Activated CD4-positive, CD25-positive, alpha-beta regulatory T cell treated with anti-CD3 and anti-CD28 coated beads, Interleukin-2, amount 50 U/mL, for 16 hours (primary cell): ENCODE measurements at places on chromosomes 1 and 21.

DNA sequence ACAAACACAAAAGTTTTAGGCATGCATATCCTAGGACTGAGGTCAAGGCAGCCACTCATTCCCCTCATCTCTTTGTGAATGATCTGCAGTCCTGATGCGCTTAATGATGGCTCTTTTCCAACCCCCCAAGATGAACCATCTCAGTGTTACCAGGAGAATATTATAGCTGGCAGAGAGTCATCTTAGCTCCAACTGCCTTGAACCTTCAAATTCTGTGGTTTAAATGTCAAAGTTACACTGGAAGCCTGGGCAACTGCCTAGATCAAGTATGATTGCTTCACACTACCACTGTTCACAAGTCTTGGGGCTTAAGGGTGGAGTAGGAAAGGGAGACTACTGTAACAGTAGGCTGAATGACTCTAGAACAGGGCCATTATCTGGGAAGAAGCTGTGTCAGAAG, 8.0 kb upstream of the MYBPHL start:
- DNase-seq, result no peak

- DNase-seq, result no peak
Observed at GRCh38 chr1:60875138-60875537, 207.2 kb upstream of the NFIA start.

GRCh38 chr1:108357802-108358201, 92.3 kb upstream of the NBPF6 start:
- no peak for DNase-seq

DNA sequence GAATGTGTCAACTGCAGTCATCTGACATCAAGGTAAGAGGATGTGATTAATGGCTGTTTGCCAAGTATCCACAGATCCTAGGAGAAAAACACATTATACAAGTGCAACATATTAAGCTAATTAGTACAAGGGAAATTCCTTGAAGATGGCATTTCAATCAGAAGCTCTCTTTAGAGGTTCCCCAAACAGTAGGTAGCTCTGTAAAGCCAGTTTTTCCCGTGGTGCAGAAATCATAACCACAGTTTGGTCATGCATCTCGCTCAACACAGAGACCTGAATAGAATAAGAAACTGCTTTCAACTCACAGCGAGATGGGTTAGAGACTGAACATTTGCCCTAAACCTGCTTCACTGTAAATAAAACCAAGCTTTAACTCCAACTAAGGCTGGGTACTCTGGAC, 230.5 kb upstream of the CAMK1G start:
- DNase-seq, result no peak

DNA sequence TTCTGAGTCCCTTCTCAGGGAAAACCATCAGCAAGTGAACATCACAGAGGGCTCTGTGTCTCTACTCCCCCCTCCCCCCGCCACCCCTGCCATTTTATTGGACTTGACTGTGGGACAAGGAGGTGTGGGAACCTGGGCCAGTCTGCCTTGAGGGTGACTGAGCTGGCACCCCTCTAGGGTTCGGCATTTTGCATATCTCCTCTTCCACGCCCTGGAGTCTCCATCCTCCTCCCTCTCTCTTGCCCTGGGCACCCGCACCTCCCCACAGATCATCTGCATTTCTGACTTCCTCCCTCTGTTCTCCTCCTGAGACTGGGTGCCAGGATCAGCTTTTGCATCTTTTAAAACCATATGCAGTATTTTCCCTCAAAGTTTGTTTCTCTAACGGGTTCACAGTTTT, 107.1 kb upstream of the ERRFI1 start:
- no peak for DNase-seq

- no peak for DNase-seq
Observed at GRCh38 chr1:227140376-227140775, 177.9 kb downstream of the CDC42BPA start.

GRCh38 chr1:242219298-242219901, 220.5 kb upstream of the MAP1LC3C start:
- DNase-seq, result no peak

GRCh38 chr1:151309811-151310323, 17.3 kb downstream of the PI4KB start:
- DNase-seq, result no peak

DNA sequence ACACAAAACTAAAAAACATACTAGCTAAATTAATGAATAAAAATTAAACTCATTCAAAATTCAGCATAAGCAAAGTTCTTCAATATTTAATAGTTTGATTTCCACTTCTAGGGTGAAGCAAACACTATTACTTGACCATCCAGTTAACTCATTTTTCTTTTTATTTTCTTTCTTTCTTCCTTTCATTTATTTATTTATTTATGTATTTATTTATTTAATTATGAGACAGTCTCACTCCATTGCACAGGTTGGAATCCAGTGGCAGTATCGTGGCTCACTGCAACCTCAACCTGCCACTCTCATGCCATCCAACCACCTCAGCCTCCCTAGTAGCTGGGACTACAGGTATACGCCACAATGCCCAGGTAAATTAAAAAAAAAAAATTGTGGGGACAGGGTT, 2069.5 kb downstream of the NCAM2 start:
- no peak for DNase-seq

DNA sequence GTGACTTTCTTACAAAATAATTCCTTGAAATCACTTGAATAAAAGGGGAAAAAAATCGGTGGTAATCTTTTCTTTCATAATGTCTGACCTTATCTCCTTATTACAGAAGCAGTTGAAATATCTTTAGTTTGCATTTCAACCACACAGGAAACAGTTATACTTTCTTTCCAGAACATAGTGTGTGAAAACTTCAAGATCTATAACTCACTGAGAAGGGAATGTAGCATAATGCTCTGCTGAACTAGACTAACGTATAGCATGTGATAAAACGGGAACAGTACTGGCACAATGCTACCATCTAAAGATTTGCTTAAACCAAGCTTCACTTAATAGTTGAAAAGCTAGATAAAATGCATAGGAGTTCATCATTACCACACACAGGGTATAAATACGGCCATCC, 45.0 kb downstream of the VAV3 start:
- no peak for DNase-seq

- DNase-seq, result no peak
Observed at GRCh38 chr21:46605767-46606426, 1.0 kb upstream of the S100B start.

- no peak for DNase-seq
Observed at GRCh38 chr1:36802018-36802417, 232.3 kb downstream of the GRIK3 start.

DNA sequence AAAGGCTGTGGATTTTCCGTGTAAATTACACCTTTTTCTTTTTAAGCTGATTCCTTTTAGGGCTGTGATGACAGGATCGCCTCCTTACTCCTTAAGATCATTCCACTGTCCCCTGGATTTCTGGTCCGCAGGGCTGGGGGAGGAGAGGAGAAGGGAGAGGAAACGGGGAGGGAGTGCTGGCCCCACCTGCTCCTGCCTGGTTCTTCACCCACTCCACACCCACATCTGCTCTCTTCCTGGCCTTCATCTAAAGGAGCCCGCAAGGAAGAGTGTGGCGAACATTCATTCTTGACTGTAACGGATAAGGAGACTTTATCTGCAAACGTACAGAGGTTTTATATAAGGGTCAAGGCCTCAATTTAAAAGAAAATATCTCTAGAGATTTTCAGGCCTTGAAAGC, 242.0 kb downstream of the RHOU start:
- no peak for DNase-seq

DNA sequence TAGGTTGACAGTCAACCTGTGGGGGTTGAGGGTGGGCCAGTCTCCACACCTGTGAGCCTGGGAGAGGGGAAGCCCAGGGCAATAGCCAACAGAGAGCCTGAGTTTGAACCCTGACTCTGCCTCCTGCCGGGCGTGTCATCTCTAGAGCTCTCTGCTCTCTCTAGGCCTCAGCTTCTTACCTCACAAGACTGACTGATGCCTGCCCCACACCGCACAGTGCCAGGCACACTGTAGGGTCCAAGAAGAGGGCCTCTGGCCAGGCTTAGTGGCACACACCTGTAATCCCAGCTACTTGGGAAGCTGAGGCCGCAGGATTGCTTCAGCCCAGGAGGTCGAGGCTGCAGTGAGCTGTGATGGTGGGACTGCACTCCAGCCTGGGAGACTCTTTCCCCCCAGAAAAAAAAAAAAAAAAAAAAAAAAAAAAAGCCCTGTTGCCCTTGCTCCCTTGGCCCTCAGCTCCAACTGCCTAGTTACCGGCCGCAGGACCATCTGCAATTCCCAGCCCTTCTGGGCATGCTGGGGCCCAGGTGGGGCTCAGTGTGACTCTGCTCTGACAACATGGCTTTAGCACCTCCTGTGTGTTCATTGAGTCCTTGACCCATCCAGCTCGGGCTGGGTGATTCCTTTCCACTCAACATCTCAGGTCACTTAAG, 25.1 kb downstream of the GRHL3 start:
- DNase-seq, result no peak

DNA sequence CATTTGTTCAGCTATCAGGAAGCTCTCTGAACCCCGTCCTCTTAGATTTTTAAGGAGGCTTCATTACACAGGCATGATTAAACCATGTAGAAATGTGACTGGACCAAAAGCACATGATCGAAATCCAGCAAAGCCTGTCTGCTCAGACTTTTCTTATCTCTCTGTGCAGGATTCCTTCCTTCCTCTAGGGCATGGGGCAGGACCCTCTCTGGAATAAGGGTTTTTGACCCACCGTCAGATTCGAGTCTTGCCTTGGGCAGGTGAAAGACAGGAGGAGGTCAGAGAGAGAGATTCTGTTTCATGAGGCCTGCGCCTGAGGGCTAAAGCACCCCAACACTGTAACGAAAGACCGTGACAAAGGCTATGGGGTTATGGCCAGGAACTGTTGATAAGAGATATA, 136.8 kb downstream of the RHOU start:
- DNase-seq, result no peak

GRCh38 chr1:67957066-67957465, 93.4 kb downstream of the DIRAS3 start:
- no peak for DNase-seq

GRCh38 chr1:169113613-169114119, 7.2 kb downstream of the ATP1B1 start:
- DNase-seq, result no peak

DNA sequence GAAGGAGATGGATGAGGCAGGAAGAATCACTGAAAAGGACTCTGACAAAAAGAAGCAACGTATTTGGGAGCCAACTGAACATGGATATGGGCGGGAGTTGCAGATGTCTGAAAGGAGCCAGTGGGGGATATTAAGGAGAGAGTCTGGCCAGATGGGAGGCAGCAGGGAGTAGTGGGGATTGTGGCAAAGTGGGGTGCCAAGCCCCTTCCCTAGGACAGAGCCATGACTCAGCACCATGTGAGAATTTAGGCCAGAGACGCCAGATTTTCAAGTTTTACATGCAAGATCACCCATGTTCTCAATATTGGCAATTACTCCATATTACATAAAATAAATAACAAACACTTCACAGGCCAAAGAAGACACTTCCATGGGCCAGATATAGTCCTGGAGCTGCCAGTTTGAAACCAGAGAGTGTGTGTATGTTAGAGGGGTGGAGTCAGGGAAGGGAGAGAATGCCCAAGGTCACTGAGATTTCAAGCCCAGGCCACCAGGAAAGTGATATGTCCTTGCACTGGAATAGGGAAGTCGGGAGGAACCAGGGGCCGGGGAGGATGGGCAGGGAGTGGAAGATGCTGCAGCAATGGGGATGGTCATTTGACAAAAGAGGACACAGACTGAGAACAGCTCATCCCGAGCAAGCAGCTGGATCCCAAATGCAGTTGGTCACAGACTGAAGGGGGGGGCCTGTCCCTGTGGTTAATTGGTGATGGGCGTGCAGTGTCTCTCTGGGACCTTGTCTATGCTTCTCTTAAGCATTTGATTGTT, 23.5 kb downstream of the TMEM51 start:
- no peak for DNase-seq

- DNase-seq, result no peak
Observed at GRCh38 chr1:165645654-165646366, 14.8 kb downstream of the MGST3 start.

DNA sequence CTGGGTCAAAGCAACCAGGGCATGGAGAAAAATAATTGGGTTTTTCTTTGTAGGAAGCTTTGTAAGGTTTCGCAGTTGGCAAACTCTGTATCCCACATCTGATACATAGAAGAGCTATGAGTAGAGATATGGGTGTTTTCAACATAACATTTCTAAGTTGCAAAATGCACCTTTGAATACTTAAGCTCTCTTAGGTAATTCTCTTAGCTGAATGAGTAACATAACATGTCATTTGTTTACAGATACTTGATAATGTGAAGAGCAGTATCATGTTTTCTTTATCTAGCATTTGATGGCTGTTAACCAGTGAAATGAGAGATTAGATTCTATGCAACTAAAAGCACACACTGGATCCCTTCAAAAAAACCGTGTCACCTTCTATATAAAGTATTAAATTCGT, 21.6 kb downstream of the RAVER2 start:
- DNase-seq, result no peak

- no peak for DNase-seq
Observed at GRCh38 chr1:198281911-198282310, 125.1 kb downstream of the NEK7 start.

DNA sequence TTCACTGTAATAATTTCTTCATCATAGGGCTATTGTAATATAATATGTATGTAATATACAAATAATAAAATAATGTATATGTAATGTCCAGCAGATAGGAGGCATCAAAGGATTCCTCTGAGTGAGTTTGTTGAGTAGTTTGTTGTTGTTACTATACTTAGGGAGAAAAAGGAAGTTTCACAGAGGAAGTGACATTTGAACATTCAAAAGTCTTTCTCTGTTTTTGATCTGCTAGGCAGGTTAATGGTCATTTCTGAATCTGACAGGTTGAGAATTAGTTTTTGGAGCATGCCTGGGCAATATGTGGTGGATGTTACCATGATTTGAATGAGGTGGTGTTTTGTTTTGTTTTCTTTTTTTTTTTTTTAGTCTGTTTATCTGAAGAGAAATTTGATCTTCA, 102.1 kb downstream of the NRDC start:
- DNase-seq, result no peak

DNA sequence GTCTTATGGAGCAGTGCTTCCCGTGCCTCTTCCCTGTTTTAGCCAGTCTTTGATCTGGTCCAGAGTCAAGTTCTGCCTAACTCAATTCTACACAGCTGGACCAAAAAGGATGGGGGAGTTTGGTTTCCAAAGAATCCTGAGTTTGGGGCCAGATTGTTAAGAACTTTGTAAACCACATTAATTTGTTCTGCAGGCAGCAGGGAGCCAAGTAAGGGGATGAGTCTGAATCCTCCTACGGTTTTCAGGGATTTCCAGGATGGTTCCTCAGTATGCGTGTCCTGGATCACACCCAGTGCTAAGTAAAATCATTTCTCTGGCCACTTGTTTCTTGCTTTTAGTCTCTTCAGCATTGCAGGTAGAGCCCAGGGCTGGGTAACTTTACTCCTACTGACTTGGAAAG, 26.1 kb upstream of the GJA5 start:
- no peak for DNase-seq

GRCh38 chr1:150487763-150488115, 520 bp downstream of the TARS2 start:
- DNase-seq, result no peak

- no peak for DNase-seq
Observed at GRCh38 chr21:29520171-29520570, 221.4 kb downstream of the BACH1 start.

- no peak for DNase-seq
Observed at GRCh38 chr1:41936107-41936506, 17.4 kb upstream of the HIVEP3 start.

GRCh38 chr1:32393832-32394140, 455 bp downstream of the BSDC1 start:
- no peak for DNase-seq
